Hepatocyte (in vitro differentiated cells): ENCODE measurements at places on chromosomes 12 and 14.

- DNase-seq: no peak
These were observed 121.3 kb upstream of the MAX start for GRCh38 chr14:65223636-65224035.

DNA sequence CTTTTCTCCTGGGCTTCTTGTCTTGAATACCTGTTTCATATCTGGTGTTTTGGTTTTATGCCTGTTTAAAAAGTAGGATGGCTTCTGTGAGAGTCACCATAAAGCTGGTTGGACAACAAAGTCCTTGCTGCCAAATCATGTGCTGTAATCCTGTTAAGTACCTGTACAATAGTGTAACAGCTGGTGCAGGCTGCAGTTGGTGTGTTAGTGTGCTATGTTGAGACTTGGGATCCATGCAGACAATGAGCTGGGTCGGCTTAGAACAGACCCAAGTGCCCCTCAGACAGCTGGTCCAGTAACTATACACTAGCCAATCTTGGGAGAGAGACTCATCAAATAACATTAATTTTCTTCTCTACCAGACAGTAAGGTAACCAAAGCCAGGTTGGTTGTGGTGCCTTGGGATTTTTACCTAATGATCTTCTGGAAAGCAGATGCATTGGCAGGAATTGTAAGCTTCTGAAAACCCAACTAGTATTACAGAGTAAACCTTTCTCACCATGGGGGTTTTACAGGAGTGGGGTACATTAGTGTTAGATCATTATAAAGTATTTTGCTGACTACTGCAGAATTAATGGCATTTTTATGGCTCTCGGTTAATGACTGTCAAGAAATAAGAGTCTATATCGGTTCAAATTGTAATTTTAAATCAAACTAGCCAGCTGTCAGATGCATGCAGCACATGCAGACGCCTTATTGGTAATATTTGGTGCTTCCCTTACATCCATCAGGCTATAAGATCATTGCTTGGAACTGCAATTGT is 231.2 kb downstream of the PDZRN4 start:
- DNase-seq: no peak

- no peak for DNase-seq
These were observed 493.2 kb upstream of the GARIN6 start for GRCh38 chr12:99154216-99154982.

- peak; percentile 32 for DNase-seq
These were observed 31.2 kb downstream of the TAS2R7 start for GRCh38 chr12:10771132-10771733.

GRCh38 chr12:108525681-108526080 is 10.6 kb downstream of the FICD start:
- DNase-seq: no peak

- no peak for DNase-seq
These were observed 52.6 kb downstream of the DYRK2 start for GRCh38 chr12:67701121-67701520.

DNA sequence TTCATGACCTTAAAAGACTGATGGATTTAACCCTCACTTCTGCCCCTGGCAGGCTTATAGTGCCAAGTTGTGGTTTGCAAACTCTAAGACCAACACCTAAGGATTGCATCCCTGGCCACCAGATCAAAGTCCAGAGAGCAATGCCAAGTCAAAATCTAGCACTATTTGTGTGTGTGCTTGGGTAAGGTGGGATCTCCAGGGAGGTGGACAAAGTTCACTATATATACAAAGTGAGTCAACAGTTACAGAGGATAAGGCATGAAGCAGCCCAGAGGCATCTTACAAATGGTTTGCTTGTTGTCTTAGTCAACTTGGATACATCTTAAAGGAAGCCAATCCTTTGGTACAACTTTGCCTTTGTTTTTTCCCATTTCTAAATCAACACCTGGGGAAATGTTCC is 137.3 kb downstream of the MSRB3 start:
- DNase-seq: peak; percentile 22

GRCh38 chr12:90099288-90099687 is 390.6 kb upstream of the ATP2B1 start:
- DNase-seq: no peak

DNA sequence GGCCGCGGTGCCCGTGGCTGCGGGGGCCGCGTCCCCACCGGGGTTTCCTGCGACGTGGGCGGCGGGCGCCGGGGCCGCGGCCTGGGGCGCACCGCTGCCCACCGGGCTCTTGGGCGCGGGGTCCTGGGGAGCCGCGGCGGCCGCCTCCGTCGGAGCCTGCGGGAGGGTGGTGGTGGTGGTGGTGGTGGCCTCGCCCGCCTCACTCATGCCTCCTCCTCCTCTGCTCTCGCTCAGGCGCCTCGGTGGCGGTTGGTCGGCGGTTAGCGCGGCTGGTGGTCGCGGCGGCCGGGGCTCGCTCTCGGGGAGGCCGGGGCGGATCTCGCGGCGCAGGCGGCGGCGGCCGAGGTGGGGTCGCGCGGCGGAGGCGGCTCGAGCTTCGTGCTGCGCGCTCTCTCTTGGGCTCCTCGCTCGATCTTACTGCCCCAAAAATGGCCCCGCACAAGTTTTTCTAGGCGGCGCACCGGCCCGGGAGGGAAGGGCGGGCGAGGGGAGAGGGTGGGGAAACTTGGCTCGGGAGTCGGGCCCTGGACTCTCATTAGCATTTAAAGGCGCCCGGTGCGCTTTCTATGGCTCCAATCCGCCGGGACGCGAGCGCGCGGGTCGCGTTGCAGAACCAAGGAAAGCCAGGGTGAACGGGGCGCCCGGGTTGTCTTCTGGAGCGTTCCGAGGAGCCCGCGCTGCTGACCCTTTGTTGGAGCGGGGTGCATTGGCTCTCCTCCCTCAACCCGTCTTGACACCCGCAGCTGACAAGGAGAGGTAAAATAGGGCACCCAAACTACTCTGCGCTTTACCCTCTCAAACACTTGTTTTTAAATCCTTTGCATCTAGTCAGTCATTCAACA is at the start of gene YBX3:
Gene YBX3, minus strand, starts transcription at position 419 of the 842 bp plus-strand sequence. Its CDS starts 212 bp downstream, at position 207.
- DNase-seq: peak; percentile 91

DNA sequence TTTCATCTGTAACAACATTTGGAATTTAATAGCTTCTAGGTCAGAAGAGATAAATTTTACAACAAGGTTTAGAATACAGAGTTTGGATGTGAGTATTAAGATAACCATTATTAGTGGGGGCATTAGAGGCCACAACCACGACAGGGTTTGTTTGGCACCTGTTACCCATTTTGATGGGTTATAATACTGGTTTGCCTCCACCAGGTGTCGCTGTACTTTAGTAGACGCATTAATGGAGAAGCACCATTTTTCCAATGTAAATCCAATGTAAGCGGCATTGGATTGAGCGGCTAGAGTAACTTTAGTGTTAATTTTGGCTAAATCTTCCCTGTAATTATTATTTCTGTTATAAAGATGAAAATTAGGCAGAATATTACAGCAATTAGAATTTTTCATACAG is 136.2 kb downstream of the SLCO1B3 start:
- peak; percentile 48 for DNase-seq
